ENCODE measurements at places on chromosomes 5 and 9.

DNA sequence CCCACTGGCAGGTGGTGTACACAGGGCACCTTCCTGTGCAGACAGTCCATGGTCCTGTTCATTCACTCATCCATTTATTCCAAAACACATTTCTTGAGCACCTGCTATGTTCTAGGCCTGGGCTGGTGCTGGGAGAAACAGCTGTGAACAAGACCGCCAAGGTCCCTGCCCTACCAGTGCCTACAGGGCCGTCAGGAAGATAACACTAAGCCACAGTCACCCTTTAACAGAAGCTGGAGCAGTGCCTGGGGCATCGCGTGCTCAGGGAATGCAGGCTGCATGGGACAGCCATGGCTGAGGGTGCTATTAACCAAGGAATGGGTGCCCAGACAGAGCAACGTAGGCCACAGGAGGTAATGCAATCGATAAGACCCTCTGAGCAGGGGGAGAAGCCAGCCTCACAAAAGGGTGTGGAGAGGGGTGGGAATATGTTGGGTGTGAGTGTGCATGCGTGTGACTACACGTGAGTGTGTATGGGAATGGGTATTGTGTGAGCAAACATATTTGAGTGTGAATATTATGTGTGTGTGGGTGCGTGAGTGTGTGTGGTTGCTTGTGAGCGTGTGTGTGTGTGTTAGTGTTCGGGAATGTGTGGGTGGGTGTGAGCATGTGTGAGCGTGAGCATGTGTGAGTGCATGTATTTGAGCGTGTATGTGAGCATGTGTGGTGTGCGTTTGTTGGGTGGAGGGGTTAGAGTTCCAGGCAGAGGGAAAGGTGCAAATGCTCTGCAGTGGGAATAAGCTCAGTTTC is 19.1 kb downstream of the DUSP1 start:
- no peak for DNase-seq

DNA sequence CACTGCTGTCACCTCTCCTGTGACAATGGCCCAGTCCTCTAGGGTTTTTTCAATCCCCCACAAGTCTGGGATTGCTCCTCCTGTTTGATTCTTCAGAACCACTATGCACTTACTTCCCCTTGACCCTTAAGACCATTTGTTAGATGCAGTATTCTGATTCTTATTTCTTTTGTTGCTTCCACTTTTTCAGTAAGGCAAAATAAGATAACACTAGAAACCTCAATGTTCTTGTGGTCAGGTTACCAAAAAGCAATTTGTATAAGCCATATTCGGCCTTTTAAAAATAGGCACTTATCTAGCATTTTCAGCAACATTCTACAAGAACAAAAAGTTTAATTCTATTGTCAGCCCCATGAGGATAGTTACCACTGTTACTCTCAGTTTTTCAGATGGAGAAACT is 220.0 kb downstream of the KDM4C start:
- no peak for DNase-seq

GRCh38 chr5:150633429-150633828 is 7.0 kb upstream of the SYNPO start:
- DNase-seq, result no peak

- no peak for DNase-seq
These were observed 25.1 kb downstream of the CDHR2 start for GRCh38 chr5:176574297-176574591.

GRCh38 chr9:118554987-118555386 is 814.2 kb downstream of the BRINP1 start:
- DNase-seq, result no peak

DNA sequence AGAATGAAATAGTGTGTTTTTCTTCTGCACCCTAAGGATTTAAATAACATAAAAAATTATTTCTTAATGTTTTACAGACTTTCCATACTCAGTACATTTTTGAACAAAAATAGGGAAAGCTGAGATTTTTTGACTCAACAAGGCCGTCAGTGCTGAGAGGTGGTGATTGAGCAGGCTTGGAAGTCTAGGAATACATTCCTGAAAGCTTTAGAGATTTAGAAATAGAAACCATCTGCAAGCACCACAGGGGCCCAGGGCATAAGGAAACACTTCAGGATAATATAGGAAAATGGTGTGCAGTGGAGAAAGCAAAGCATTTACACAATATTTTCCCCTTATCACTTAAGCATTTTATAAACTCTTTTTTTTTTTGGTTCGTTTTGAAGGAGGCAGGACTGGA is 5.2 kb downstream of the BASP1 start:
- no peak for DNase-seq
